ENCODE measurements at places on chromosomes 2 and 18. TPM values are rescaled to one million over a fixed set of nuclear protein-coding genes. Genes with fewer than 3 reads are reported as not detected.
A peak's percentile ranks its signal among the peaks of the same experiment; 100 is the strongest.

GALNT14 gene
- total RNA-seq: 11.6 TPM

EDAR gene
- 0.74 TPM for total RNA-seq

CAB39 gene
- 82.2 TPM for total RNA-seq

- H3K27ac ChIP-seq: no peak overlapping the region
- no peak overlapping the region for H3K4me3 ChIP-seq
- no peaks in the 10 kb centered on the region for H3K4me1 ChIP-seq
- DNase-seq: no peak
Measured at GRCh38 chr2:221346411-221346810, 225.7 kb downstream of the EPHA4 start.

DNA sequence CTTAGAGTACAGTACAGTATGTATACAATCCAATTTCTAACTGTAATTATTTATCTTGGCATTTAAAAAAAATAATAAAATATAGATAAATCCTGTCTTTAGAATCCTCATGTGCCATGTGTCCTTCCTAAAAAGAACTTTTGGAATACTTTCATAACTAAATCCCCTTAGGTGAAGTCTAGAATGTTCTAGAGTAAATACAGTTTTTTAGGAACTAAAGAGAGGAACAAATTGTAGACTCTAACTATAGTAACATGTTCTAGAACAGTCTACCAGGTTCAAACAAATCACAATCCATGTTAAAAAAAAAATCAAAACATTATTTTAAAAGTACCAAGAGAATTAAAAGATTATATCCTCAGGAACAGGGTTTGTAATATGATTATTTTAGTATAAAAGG, 80.6 kb upstream of the CCDC141 start:
- no peaks in the 10 kb centered on the region for H3K36me3 ChIP-seq
- no peak overlapping the region for H3K4me3 ChIP-seq
- no peak overlapping the region for H3K27ac ChIP-seq
- no peaks in the 10 kb centered on the region for H3K27me3 ChIP-seq

DNA sequence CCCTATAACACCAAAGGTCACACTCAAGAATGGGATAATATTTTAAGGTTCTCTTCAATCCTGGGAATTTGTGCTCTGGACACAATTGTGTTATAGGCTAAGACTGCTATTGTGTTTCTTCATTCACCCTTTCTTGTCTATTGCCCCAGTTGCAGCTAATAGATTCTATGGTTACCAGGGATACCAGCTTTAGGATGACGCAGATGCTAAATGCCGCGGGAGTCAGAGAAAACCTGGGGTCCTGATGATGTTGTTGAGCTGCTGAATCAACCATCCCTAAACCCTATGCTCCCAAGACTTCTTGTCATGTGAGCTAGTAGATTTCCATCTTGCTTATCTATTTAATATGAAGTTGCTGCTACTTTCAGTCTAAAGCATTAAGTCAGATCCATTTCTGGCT, 5.4 kb downstream of the CRYGD start:
- H3K4me3 ChIP-seq: no peak overlapping the region
- H3K36me3 ChIP-seq: no peaks in the 10 kb centered on the region
- H3K4me1 ChIP-seq: peaks cover 1% of the 10 kb centered on the region
- H3K27me3 ChIP-seq: no peaks in the 10 kb centered on the region
- H3K27ac ChIP-seq: no peak overlapping the region
- no peak for DNase-seq

GRCh38 chr2:47869859-47870595, 36.3 kb downstream of the FBXO11 start:
- H3K4me3 ChIP-seq: no peak overlapping the region
- H3K27ac ChIP-seq: no peak overlapping the region
- no peak for DNase-seq
- peaks cover 13% of the 10 kb centered on the region for H3K4me1 ChIP-seq

DNA sequence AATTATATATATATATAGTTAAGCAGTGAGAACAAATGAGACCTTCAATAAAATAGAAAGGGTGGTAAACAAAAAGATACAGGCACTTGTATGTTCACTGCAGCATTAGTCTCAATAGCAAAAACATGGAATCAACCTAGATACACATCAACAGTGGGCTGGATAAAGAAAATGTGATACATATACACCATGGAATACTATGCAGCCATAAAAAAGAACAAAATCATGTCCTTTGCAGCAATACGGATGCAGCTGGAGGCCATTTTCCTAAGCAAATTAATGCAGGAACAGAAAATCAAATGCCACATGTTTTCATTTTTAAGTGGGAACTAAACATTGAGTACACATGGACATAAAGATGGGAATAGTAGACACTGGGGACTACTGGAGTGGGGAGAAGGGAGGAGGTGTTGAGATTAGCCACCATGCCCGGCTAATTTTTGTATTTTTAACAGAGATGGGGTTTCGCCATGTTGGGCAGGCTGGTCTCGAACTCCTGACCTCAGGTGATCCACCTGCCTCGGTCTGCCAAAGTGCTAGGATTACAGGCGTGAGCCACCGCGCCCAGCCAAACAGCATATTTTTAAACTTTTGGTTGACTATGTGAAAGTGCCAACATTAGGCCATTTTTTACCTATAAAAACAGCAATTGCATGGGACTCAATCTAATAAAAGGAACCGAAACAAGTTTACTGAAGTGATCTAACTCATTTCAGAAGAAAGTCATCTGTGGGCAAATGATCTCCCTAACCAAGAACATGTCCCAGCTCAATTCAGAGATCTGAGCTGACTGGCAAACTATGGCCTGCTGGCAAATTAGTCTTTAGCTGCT, 23.7 kb downstream of the ICA1L start:
- no peaks in the 10 kb centered on the region for H3K27me3 ChIP-seq
- H3K4me3 ChIP-seq: no peak overlapping the region
- no peak overlapping the region for H3K27ac ChIP-seq
- H3K36me3 ChIP-seq: no peaks in the 10 kb centered on the region

DNA sequence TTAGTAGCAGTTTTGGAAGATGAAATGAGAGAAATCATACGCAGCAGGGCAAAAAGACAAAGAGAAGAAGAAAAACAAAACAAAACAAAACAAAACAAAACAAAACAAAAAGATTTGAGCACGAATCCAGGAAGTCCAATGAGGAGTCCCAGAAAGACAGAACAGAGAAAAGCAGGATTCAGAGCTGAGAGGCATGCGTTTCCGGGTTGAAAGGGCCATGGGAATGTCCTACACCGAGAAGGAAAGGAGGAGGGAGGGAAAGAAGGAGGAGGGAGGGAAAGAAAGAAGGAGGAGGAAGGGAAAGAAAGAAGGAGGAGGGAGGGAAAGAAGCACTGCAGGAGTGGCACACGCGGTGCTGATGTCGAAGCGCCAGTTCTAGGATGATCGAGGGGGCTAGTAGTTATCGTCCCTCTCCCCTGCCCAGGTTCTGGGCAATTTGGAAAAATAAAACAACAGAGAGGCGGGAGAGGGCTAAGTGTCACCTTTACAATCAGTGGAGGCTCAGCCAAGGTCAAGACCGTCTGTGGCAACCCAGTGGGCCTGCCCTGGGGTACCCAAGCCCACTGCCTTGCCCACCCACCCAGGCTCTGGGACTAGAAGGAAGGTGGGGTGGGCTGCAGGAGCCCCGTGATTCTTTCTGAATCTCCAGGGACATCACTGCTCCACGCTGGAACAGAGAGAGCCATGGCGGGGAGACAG, 68.4 kb downstream of the TWIST2 start:
- DNase-seq: no peak
- no peaks in the 10 kb centered on the region for H3K4me1 ChIP-seq
- H3K27ac ChIP-seq: no peak overlapping the region
- no peaks in the 10 kb centered on the region for H3K27me3 ChIP-seq
- H3K36me3 ChIP-seq: no peaks in the 10 kb centered on the region
- H3K4me3 ChIP-seq: no peak overlapping the region

- H3K4me1 ChIP-seq: peaks cover 3% of the 10 kb centered on the region
- H3K4me3 ChIP-seq: peak overlapping the region; percentile 88
- peak overlapping the region; percentile 85 for H3K27ac ChIP-seq
- DNase-seq: no peak
- no peaks in the 10 kb centered on the region for H3K36me3 ChIP-seq
Measured at GRCh38 chr2:183123117-183123958, 905 bp upstream of the NUP35 start.

DNA sequence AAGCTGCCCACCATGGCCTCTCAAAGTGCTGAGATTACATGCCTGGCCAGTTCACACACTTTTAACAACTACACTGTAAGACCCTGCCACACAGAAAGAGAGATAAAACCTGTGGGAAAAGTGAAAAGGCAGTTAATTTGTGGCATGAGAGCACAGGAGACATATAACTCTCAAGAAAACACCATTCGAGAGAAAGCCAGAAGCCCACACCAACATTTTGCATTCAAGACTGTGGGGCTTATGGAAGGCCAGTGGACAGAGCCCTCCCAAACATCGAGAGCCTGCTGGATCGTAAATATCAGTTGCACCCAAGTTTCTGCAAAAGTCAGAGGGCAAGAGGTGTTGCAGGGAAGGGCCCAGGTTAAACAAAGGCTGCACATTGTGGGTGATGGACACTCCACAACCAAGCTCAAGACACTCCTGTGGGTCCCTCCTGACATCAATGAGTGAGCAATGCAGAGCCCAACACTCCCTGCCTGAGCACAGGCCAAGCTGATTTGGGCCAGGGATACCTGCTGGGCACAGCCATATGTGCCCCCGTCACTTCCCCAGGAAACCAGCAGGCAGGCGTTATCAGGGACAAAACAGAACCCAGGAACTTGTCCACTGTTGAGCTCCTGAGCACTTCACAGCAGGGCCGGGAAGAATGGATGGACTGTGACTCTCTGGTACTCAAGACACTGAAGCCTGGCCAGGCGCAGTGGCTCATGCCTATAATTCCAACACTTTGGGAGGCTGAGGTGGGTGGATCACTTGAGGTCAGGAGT, 114.4 kb downstream of the ZFP36L2 start:
- H3K36me3 ChIP-seq: no peaks in the 10 kb centered on the region
- DNase-seq: no peak
- H3K4me3 ChIP-seq: no peak overlapping the region
- peaks cover 30% of the 10 kb centered on the region for H3K4me1 ChIP-seq

- no peaks in the 10 kb centered on the region for H3K4me1 ChIP-seq
- no peak overlapping the region for H3K4me3 ChIP-seq
- H3K36me3 ChIP-seq: no peaks in the 10 kb centered on the region
- no peak for DNase-seq
Measured at GRCh38 chr2:230908595-230909191, 16.3 kb downstream of the GPR55 start.

GRCh38 chr2:37366773-37367172, 22.3 kb downstream of the QPCT start:
- DNase-seq: no peak
- H3K36me3 ChIP-seq: no peaks in the 10 kb centered on the region
- no peaks in the 10 kb centered on the region for H3K27me3 ChIP-seq
- H3K4me1 ChIP-seq: no peaks in the 10 kb centered on the region

- H3K36me3 ChIP-seq: no peaks in the 10 kb centered on the region
- no peak overlapping the region for H3K27ac ChIP-seq
- H3K27me3 ChIP-seq: no peaks in the 10 kb centered on the region
- DNase-seq: no peak
- peaks cover 29% of the 10 kb centered on the region for H3K4me1 ChIP-seq
Measured at GRCh38 chr2:47239119-47239969, 84.2 kb upstream of the STPG4 start.

GRCh38 chr2:17245906-17246305, 272.3 kb downstream of the RAD51AP2 start:
- no peak overlapping the region for H3K4me3 ChIP-seq
- H3K4me1 ChIP-seq: no peaks in the 10 kb centered on the region
- H3K27ac ChIP-seq: no peak overlapping the region
- DNase-seq: no peak

- H3K4me1 ChIP-seq: no peaks in the 10 kb centered on the region
- no peaks in the 10 kb centered on the region for H3K36me3 ChIP-seq
- no peak for DNase-seq
- H3K27me3 ChIP-seq: no peaks in the 10 kb centered on the region
- H3K4me3 ChIP-seq: no peak overlapping the region
Measured at GRCh38 chr2:26465266-26465925, 12.5 kb downstream of the OTOF start.

Data from testis (tissue), 5 donors.